ENCODE measurements at places on chromosomes 5 and 9.
A peak's percentile ranks its signal among the peaks of the same experiment; 100 is the strongest.

DNA sequence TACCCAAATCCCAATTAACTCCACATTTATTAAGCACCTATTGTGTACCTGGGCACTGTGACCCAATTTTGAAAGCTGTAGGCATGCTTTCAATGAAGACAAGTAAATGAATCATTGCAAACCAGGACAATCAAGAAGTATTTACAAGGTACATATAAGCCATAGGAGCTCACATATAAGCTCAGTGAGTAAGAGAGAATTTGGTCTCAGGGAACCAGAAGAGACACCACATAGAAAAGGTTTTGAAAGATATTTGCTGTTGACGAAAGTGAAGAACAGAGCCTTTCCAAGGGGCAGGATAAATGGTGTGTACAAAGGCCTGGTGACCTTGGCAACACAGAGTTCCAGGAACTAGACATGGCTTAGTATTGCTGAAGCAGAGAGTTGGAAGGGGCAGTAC is 187.6 kb downstream of the CD180 start:
- no peak for DNase-seq

DNA sequence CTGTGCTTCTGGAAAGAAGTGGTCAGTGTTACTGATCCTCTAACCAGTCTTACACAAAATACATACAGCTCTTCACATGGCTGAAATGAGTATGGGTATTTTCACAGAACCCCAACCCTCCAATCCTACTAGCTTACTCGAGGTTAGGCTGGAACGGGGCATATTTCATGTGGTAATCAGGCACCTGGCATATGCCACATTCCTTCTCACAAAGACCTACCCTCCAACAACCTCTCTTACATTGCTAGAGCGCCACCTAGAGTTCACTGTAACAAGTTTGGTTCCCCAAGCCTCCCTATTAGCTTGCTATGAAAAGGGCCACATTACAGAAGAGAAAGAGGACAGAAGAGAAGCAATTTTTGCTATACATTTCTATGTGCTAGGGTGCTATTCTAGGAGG is 597.3 kb downstream of the PRELID2 start:
- no peak for DNase-seq

DNA sequence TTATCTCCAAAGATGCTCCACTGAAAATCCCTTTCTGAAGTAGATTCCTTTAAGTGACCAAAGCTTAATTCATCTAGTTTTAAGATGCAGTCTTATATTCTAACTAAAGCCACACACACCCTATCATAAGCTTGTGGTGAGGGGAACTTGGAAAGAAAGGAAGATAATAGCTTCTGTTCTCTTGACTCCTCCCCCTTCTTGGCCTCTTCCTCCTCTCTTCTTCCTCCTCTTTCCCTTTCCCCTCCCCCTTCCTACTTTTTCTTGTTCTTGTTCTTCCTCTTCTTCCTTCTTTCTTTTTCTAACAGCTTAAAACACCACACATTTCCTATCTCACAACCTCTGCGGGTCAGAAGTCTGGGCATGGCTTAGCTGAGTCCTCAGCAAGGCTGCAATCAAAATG is 23.5 kb downstream of the IL7R start:
- no peak for DNase-seq

DNA sequence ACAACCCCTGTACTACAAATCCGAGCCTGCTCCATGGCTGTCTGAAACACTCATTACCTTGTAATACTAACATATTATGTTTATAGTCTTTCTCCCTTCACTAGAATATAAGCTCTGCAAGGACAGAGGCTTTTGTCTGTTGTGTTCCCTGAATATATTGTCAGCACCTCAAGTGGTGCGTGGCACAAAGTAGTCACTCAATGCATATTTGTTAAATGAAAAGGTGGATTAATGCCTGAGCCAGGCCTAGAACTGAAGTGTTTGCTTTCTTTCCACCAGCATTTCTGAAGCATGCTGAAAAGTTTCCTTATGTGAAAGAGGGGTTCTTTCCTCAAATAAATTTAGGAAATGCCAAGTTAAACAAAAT is 36.3 kb downstream of the ELL2 start:
- DNase-seq = no peak

DNA sequence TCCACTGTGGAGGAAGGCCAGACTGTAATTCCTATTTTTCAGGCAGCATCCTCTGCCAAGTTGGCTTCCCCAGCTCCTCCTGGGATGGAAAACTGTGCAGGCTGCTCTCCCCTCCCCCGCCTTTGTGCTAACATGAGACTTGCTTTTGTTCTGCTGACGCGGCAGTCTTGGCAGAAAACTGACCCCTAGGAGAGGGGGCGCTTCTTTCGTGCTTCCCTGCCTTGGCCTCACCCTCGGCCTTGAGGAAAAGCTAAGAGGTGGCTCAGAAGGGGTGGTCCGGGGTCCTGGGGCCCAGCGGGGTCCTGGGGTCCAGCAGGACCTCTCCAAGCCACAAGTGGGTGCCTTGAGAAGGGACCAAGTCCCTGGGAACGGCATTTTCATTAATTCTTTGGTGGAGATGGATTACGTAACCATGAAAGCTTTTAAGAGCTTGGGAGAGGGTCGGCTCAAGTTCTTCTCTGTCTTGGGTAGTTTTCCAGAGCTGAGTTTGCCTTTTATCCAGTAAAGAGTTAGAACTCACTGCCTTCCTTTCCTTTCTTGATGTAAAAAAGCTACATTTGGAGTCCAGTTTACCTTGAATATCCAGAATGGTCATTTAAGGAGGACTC is 51.0 kb downstream of the SH3PXD2B start:
- DNase-seq = peak; percentile 83
